AG10803 (cell line): ENCODE measurements at places on chromosomes 2 and 18.

- DNase-seq, result no peak
Observed at GRCh38 chr2:225471482-225471881, 72.0 kb downstream of the NYAP2 start.

DNA sequence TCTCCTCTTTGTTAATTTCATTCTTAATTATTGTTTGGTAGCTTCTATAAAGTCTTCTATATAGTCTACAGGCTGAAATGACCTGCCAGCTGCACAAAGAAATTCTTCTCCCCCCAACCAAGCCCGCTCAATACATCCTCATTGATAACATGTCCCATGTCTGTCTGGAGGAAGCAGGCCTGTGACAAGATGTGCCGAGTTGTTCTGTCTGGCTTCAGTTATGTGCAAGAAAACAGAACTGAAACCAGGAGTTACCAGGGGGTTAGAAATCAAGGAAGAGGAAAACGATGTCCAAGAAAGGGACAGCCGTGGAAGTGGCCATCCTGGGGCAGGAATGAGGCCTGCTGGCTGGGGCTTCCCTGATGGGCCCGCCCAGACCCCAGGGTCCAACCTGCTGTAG is 57.6 kb downstream of the MTCL1 start:
- no peak for DNase-seq

DNA sequence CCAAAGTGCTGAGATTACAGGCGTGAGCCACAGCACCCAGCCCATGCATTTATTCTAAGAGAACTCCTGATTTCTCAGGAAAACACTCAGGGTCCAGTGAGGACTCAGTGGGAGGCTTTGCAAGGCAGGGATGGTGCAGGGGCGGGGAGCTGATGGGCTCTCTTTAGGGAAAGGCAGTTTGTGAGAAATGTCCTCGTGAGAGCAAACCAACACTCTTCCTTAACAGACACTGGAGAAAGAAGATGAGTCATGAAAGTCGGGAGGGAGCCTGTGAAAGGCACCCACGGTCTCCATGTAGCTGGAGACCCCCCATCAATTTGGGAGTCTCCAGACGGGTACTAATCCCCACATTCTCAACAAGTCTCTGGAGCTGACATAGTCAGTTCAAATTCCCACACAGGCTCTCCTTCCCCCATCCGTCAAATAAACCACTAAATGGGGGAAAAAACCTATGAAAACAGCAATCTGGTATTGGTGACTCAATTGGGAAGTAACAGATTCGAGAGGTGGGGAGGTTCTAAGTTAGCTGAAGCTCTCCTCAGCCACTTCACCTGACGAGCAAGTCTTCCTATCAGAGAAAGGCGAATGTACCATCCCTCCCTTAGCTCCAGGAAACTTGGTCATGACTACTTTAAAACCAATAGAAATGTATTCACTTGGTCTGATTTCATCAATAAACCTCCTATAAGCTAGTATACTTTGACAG is 11.0 kb upstream of the CREG2 start:
- no peak for DNase-seq

- DNase-seq, result no peak
Observed at GRCh38 chr18:7856116-7856515, 289.0 kb downstream of the PTPRM start.

DNA sequence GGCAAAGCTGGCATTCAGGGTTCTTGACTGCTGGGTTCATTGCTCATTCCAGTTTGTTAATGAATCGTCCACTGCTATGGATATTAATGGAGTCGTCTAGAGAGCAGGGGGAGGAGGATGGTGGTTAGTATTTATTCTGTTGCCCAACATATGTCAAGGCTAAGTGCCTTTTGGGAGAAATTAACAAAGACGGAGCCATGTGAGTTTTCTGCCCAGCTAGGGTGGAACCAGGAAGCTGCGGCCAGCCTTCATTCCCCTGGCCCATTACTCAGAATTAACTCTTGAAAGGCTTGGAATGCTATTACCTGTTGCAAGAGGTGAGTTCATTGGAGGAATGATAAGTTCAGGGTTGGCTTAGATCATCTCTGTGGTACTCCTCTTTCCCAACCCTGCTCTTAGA is 19.3 kb downstream of the IGFBP2 start:
- DNase-seq, result no peak

- DNase-seq, result no peak
Observed at GRCh38 chr2:42879121-42879705, 86.8 kb upstream of the HAAO start.

DNA sequence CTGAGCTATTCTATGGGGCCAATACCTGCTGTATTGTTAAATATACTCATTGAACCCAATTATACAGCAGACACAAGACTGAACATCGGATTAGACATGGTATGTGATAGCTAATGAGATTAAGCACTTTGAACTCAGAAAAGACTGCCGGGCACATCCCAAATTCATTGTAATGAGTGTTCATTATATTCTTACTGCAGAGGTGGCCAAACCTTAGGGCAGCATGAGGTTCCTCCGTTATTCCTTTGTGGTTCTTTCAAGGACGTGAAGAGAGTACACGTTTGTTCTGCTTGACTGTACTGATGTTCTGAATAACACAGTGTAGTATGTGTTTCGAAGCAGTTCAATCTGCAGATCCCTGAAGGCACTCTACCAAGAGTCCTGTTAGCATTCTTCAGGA is 78.4 kb downstream of the KIF5C start:
- no peak for DNase-seq

GRCh38 chr2:112829961-112830681 is 6.5 kb downstream of the IL1B start:
- no peak for DNase-seq

- DNase-seq, result peak; percentile 11
Observed at GRCh38 chr18:79460481-79461300, 65.0 kb downstream of the NFATC1 start.
